Epithelial cell of proximal tubule (primary cell): ENCODE measurements at places on chromosomes 16 and 17. TPM values are rescaled to one million over a fixed set of nuclear protein-coding genes. Genes with fewer than 3 reads are reported as not detected.

MYL4 gene
- not detected in 2 replicates for total RNA-seq

ASGR2 gene
- not detected in 2 replicates for total RNA-seq

KRTAP1-3 gene
- not detected in 2 replicates for total RNA-seq

FOXC2 gene
- 26.5 and 30.1 TPM in 2 replicates for total RNA-seq

MRPL45 gene
- 45.4 and 53.9 TPM in 2 replicates for total RNA-seq

FSCN2 gene
- 0.51 TPM in 1 of 2 replicates, not detected in the other for total RNA-seq

SLC16A11 gene
- total RNA-seq = not detected in 2 replicates

MT1A gene
- 26.0 and 62.4 TPM in 2 replicates for total RNA-seq

GPR179 gene
- not detected in 2 replicates for total RNA-seq

PRM1 gene
- not detected in 2 replicates for total RNA-seq

TMEM114 gene
- total RNA-seq = not detected in 2 replicates

CCL11 gene
- not detected in 2 replicates for total RNA-seq

CCL16 gene
- total RNA-seq = not detected in 2 replicates

NOD2 gene
- 0.07 and 0.12 TPM in 2 replicates for total RNA-seq

CTRB2 gene
- total RNA-seq = not detected in 2 replicates

MRPL27 gene
- 100 and 158 TPM in 2 replicates for total RNA-seq

PRAC2 gene
- not detected in 2 replicates for total RNA-seq

BEAN1 gene
- total RNA-seq = 2.3 and 7.0 TPM in 2 replicates

LGALS9B gene
- total RNA-seq = not detected in 2 replicates

PIK3R5 gene
- total RNA-seq = 0.12 TPM in 1 of 2 replicates, not detected in the other

CACNG5 gene
- total RNA-seq = not detected in 2 replicates

TRIM65 gene
- 24.7 and 28.6 TPM in 2 replicates for total RNA-seq

EFNB3 gene
- total RNA-seq = 0.94 and 1.7 TPM in 2 replicates

RUNDC3A gene
- 0.07 and 2.2 TPM in 2 replicates for total RNA-seq

CHST6 gene
- total RNA-seq = 2.2 and 3.0 TPM in 2 replicates

ATP2A1 gene
- total RNA-seq = 0.14 and 0.92 TPM in 2 replicates

OR4D1 gene
- not detected in 2 replicates for total RNA-seq

RAB34 gene
- total RNA-seq = 558 and 649 TPM in 2 replicates

XAF1 gene
- total RNA-seq = 0.06 TPM in 1 of 2 replicates, not detected in the other
